Sigmoid colon (tissue), 7 donors: ENCODE measurements at places on chromosomes 16 and 17. TPM values are rescaled to one million over a fixed set of nuclear protein-coding genes. Genes with fewer than 3 reads are reported as not detected.

KRTAP9-4 gene
- not detected for total RNA-seq

- no peaks in the 10 kb centered on the region for H3K4me1 ChIP-seq
- DNase-seq, result no peak
- no peaks in the 10 kb centered on the region for H3K27me3 ChIP-seq
- H3K36me3 ChIP-seq, result no peaks in the 10 kb centered on the region
- no peak overlapping the region for H3K4me3 ChIP-seq
Observed at GRCh38 chr16:57897996-57898395, 72.9 kb downstream of the CNGB1 start.

- peaks cover 24% of the 10 kb centered on the region for H3K36me3 ChIP-seq
- peaks cover 64% of the 10 kb centered on the region for H3K4me1 ChIP-seq
- H3K27ac ChIP-seq, result peak overlapping the region; percentile 76
- no peak overlapping the region for H3K4me3 ChIP-seq
Observed at GRCh38 chr16:1543085-1543896, 9.8 kb downstream of the TMEM204 start.

PYDC1 gene
- total RNA-seq, result not detected

DNA sequence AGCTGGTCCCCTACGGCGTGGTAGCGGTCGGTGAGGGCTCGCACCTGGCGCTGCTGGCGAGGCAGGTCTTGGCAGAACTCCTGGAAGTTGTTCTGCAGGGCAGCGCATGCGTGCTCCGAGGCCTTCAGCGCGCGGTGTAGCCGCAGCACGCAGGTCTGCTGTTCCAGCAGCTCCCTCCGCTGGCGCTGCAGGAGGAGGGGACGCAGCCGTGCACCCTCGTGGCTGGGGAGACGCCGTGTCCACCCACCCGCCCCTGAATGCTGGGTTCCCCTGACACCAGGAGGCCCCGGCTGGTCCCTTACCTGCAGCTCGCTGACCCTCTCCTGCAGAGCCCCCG, 12.2 kb downstream of the EVPL start:
- peaks cover 12% of the 10 kb centered on the region for H3K4me1 ChIP-seq
- H3K27ac ChIP-seq, result no peak overlapping the region
- H3K27me3 ChIP-seq, result no peaks in the 10 kb centered on the region
- no peak for DNase-seq
- no peaks in the 10 kb centered on the region for H3K36me3 ChIP-seq

GRCh38 chr16:51433599-51433998, 282.5 kb upstream of the SALL1 start:
- H3K36me3 ChIP-seq, result no peaks in the 10 kb centered on the region
- H3K4me3 ChIP-seq, result no peak overlapping the region
- no peaks in the 10 kb centered on the region for H3K4me1 ChIP-seq
- no peak for DNase-seq
- H3K27me3 ChIP-seq, result no peaks in the 10 kb centered on the region

GRCh38 chr17:40361925-40362695, 2.4 kb downstream of the GJD3 start:
- no peak overlapping the region for H3K27ac ChIP-seq
- H3K4me1 ChIP-seq, result peaks cover 37% of the 10 kb centered on the region
- no peaks in the 10 kb centered on the region for H3K27me3 ChIP-seq
- H3K36me3 ChIP-seq, result no peaks in the 10 kb centered on the region
- peak overlapping the region; percentile 61 for H3K4me3 ChIP-seq

DNA sequence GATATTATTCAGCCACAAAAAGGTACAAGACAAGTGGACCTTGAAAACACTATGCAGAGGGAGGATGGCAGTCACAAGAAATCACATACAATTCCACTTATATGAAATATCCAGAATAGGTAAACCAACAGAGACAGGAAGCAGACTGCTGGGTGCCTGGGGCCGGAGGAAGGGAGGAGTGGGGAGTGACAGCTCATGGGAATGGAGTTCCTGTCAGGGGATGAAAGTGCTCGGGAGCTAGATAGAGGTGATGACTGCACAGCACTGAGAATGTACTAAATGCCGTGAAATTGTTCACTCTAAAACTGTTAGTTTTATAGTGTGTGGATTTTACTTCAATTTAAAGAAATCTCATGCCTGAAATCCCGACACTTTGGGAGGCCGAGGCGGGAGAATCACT, 74.2 kb upstream of the MED9 start:
- no peak for DNase-seq
- H3K4me3 ChIP-seq, result no peak overlapping the region
- no peaks in the 10 kb centered on the region for H3K27me3 ChIP-seq
- no peaks in the 10 kb centered on the region for H3K4me1 ChIP-seq
